ENCODE measurements at places on chromosomes 5 and 9. TPM values are rescaled to one million over a fixed set of nuclear protein-coding genes. Genes with fewer than 3 reads are reported as not detected.

- no peaks in the 10 kb centered on the region for H3K36me3 ChIP-seq
- H3K27me3 ChIP-seq: no peaks in the 10 kb centered on the region
- no peak for DNase-seq
- H3K27ac ChIP-seq: peak overlapping the region; percentile 79
- H3K4me3 ChIP-seq: peak overlapping the region; percentile 12
- H3K4me1 ChIP-seq: peaks cover 52% of the 10 kb centered on the region
Observed at GRCh38 chr5:107532169-107532878, 138.4 kb downstream of the EFNA5 start.

DNA sequence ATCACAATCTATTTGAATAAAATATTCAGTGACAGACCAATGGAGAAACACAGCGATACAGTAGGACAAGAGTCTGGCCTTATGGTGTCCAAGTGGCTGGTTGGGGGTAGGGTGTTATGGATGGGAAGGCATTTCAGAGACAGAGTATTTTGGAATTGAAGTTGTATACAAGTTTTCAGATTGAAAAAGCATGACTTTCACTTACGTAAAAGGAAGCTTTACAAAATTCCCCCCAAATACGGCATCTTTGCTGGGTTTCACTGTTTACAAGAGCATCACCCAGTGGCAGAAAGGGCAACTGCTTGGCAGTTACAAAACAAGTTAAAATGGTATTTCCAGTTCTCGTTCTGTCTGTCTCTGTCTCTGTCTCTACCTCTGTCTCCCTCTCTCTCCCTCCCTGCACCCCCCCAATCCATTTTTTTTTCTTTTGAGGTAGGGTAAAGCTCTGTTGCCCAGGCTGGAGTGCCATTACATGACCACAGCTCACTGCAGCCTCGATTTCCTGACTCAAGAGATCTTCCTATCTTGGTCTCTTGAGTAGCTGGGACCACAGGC lies 86.2 kb downstream of the PTPN3 start:
- peaks cover 28% of the 10 kb centered on the region for H3K4me1 ChIP-seq
- H3K27ac ChIP-seq: peak overlapping the region; percentile 11
- H3K27me3 ChIP-seq: peaks cover 9% of the 10 kb centered on the region
- no peak overlapping the region for H3K4me3 ChIP-seq
- no peak for DNase-seq
- H3K36me3 ChIP-seq: no peaks in the 10 kb centered on the region

GRCh38 chr5:138965626-138966025 lies 90.5 kb upstream of the LRRTM2 start:
- H3K27me3 ChIP-seq: peaks cover 4% of the 10 kb centered on the region
- DNase-seq: no peak
- H3K4me1 ChIP-seq: peaks cover 70% of the 10 kb centered on the region
- no peaks in the 10 kb centered on the region for H3K36me3 ChIP-seq

DNA sequence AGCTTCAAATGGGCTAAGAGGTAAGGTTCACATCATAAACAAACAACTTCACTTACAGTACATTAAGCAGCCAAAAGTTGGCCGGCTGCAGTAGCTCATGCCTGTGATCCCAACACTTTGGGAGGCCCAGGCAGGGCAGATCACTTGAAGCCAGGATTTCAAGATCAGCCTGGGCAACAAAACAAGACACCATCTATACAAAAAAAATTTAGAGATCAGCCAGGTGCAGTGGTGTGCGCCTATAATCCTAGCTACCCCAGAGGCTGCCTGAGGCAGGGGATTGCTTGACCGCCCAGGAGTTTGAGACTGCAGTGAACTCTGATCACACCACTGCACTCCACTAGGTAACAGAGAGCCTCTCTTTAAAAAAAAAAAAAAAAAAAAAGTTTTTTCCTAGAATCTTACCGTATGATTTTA lies 16.9 kb downstream of the UBTD2 start:
- H3K27ac ChIP-seq: no peak overlapping the region
- no peaks in the 10 kb centered on the region for H3K36me3 ChIP-seq
- H3K4me3 ChIP-seq: no peak overlapping the region
- peaks cover 12% of the 10 kb centered on the region for H3K4me1 ChIP-seq

The CDHR2 gene
- total RNA-seq: 0.29 TPM

DNA sequence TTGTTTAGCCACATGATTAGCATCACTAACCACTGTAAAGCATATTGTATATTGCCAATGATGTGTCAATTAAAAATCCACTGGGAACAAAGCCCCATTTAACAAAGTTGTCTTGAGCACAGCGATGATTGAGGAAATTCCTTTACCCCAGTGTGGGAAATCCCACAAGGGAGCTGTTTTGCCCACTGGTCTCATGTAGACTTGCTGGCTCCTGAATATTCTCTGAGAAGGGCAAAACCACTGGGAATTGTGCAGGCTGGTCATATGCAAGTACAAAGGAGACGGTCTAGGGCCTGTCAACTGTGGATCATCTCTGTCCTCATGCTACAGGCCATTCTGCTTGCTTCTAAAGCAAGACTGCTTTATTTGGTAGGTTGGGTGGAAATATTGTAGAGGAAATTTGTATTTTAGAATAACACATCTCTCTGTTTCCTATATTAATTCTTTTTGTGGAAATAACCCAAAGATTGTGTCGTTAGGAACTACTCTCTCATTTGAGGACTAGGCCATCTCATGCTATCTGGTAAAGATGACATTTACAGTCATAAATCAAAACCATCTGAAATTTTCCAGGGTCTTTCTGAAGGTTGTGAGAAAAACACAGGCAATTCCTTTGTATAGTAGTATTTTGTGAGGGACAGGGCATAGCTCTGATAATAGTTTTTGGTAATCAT lies 60.2 kb downstream of the PARP8 start:
- no peak for DNase-seq
- no peak overlapping the region for H3K27ac ChIP-seq
- H3K4me1 ChIP-seq: peaks cover 12% of the 10 kb centered on the region

- H3K27ac ChIP-seq: no peak overlapping the region
- H3K36me3 ChIP-seq: no peaks in the 10 kb centered on the region
- no peak overlapping the region for H3K4me3 ChIP-seq
- H3K4me1 ChIP-seq: peaks cover 2% of the 10 kb centered on the region
- H3K27me3 ChIP-seq: peaks cover 11% of the 10 kb centered on the region
Observed at GRCh38 chr5:133340002-133340755, 272.2 kb downstream of the FSTL4 start.

DNA sequence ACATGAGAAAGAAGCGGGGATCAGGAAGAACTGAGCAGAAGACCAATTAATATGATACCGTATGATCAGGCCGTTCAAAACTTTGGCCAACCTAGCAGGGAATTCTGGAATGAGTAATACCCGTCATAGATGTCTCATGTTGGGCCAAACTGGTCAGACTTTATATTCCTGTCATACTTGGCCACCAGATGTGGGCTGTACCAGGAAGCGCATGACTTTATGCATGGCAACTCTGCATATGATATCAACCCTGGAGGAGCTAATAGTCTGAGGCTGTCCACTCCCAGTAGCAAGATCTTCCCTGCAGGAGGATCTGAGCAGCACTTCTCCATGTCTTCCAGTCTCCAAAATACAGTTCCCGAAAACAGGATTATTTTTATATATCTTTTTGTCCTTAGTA lies 68.5 kb upstream of the NAA35 start:
- H3K27me3 ChIP-seq: no peaks in the 10 kb centered on the region
- no peak overlapping the region for H3K4me3 ChIP-seq
- DNase-seq: no peak
- H3K36me3 ChIP-seq: no peaks in the 10 kb centered on the region
- H3K27ac ChIP-seq: no peak overlapping the region

DNA sequence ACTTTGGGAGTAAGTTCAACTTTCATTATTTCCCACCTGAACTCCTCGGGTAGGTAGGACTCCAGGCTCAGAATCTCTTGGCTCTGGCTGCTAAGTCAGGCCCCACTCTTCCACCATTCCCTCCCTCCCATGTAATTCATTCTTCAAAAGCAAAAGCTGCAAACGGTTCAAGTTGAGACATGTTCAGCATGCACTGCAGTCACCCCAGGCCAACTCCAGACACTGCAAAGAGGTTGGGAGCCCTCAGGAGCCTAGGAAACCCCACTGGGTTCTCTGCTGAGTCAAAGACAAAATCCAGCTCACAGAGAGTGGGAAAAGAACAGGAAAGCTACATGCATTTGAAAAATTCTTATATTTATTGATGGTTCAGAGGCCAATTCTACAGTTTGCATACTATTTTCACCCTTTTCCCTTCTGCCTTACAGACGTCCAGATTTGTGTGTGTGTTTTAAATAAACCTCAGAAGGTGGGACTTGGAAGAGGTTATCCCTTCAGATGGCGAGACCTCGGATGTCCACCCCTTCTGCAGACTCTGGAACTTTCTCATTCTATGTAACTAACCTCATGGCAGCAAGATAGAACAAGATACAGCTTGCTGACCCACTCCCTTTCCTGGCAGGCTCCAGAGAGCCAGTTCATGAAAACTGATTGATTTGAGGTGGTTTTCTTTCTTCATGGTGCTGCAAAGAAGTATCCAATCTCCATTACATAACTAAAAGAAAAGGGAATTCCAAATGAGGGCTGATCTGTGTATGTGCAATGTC lies 65.7 kb upstream of the EQTN start:
- H3K27ac ChIP-seq: no peak overlapping the region
- peaks cover 1% of the 10 kb centered on the region for H3K27me3 ChIP-seq
- no peaks in the 10 kb centered on the region for H3K4me1 ChIP-seq
- no peak for DNase-seq

DNA sequence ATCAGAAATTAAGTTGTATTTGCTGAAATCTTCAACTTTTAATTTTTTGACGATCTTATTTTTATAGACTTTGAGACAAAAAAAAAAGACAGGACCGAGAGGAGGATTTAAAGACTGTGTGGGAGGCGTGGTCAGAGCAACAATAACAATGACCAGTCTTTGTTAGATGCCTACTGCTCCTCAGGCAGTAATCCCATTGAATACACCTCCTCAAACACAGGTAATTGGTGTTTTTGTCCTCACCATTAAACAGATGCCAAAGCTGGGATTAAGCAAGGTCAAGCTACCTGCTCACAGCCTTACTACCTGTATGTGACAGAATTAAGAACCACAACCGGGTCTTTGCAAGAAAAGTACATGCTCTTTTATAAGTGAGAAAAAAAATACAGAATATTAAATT lies 233.3 kb upstream of the GRAMD2B start:
- peaks cover 2% of the 10 kb centered on the region for H3K4me1 ChIP-seq
- no peaks in the 10 kb centered on the region for H3K36me3 ChIP-seq
- no peak for DNase-seq

GRCh38 chr9:22060831-22061383 lies 51.8 kb upstream of the CDKN2B start:
- H3K4me1 ChIP-seq: no peaks in the 10 kb centered on the region
- no peak overlapping the region for H3K4me3 ChIP-seq
- no peak overlapping the region for H3K27ac ChIP-seq

GRCh38 chr9:38380230-38380871 lies 12.2 kb upstream of the ALDH1B1 start:
- DNase-seq: no peak
- no peaks in the 10 kb centered on the region for H3K27me3 ChIP-seq
- peaks cover 16% of the 10 kb centered on the region for H3K4me1 ChIP-seq
- no peak overlapping the region for H3K27ac ChIP-seq
- H3K4me3 ChIP-seq: no peak overlapping the region
- peaks cover 15% of the 10 kb centered on the region for H3K36me3 ChIP-seq

DNA sequence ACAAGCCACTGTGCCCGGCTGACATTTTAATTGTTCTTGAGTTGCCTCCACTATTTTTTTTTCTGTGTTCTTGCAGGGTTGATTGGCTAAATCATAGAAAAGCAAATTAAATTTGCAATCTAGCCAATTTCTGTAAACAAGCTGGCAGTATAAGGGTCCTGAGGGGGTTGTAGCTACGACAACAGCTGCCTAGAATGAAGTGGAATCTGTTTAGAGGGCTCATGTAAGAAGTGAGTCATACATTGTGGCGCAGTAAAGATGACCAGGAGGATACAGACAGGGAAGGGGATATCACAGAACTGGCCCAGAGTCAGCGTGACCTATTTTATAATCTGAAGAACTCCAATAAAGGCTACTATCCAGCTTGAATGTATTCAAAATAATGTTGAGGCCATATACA lies 82.2 kb upstream of the TLE1 start:
- no peak overlapping the region for H3K27ac ChIP-seq
- no peak for DNase-seq
- peaks cover 3% of the 10 kb centered on the region for H3K4me1 ChIP-seq
- H3K27me3 ChIP-seq: peaks cover 2% of the 10 kb centered on the region

The IFNA14 gene
- total RNA-seq: not detected

The TPM2 gene
- 188 TPM for total RNA-seq

The AGXT2 gene
- not detected for total RNA-seq

The ZCCHC9 gene
- total RNA-seq: 14.8 TPM
